ENCODE measurements at places on chromosomes 11 and 22.

DNA sequence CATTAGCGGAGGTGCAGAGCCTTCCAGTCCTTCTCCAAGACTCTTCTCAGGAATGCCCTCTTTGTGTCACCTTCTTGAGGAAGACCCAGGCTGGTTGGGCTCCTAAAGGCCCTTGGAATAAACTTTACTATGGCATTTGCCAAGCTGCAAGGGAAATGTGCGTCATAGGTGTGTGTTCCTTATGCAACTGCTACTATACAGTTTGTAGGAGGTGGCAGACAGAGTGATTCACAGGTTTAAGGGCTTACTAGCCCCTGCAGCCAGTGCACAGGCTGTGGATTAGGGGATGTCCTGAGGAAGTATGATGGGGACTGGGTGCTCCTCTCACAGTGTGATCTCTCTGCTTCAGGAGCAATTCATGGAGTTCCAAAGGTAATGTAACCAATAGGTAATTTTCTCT is 74.6 kb downstream of the TENM4 start:
- DNase-seq = no peak

DNA sequence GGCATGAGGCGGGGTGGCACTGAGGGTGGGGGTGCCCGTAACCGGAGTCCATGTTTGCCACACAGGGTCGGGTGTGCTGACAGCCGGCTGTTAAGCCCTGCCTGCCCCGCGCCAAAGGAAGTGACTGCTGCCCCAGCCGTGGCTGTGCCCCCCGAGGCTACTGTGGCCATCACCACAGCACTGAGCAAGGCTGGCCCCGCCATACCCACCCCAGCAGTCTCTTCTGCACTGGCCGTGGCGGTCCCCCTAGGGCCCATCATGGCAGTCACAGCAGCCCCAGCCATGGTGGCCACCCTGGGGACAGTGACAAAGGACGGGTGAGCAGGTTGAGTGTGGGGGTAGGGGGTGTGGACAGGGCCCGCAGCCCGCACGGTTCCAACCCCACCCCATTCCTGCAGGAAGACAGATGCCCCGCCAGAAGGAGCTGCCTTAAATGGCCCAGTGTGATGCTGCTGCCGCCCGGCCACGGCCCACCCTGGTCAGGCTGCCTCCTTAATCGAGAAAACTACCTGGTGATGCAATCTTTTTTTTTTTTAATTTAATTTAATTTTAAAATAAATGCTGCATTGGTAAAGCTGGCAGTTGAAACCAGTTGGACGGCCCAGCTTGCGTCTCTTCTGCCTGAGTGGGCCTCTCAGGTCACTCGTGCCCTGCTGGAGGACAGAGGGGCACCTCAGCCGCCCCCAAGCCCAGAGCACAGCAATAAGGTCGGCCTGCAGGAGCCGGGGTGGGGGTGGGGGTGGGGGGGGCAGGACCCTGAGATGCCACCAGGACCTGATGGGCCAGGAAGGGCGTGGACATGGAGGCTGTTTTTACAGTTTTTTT is 30.8 kb downstream of the SBF1 start:
- no peak for DNase-seq

DNA sequence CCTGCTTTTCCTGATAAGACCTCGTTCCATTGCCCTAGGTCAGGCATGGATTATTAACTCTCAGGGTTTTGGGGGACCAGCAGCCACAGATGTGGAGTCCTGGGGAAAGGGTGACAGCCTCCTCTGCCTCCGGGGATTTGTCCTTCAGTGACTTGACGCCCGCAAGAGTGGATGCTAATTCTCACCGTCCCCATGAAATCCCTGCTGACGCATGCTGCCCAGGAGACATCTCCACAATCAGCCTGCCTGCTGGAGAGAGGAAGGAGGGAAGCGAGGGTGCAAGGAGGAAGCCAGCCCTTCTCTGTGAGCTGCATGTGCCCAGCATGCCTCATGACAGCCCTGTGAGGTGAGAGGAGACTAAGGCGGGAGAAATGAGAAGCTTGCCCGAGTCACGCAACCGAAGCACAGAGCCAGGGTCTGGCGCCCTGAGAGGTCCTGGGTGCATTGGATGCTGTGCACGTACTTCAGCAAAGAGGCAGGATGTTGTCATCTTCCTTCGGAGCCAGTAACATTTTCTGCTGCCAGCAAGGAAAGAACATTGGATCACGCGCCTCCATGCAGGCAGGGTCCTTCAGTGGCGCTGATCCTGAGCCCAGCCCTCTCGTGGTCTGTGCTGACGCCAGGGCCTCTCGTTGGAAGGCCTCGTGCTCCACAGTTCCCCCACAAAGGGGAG is 27.3 kb upstream of the KRTAP5-6 start:
- DNase-seq = no peak

- no peak for DNase-seq
Observed at GRCh38 chr11:23023319-23023718, 163.0 kb upstream of the CCDC179 start.

DNA sequence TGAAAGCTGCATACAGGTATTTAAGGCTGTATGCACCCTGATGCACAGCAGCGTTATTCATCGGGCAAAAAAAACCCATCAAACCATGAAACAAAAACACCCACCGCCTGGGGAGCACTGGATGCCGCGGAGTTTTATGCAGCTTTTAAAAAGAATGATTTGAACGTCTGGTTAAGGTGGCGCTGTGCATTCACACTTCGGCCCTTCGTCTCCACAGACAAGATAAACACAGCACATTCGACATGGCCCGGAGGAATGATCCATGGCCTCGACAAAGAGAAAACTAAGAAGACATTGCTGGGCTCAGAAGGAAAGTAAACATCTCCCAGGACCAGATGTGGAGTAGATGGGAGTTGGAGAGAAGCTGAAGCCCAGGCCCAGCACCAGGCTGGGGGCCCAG is 40.8 kb upstream of the GAL start:
- no peak for DNase-seq

DNA sequence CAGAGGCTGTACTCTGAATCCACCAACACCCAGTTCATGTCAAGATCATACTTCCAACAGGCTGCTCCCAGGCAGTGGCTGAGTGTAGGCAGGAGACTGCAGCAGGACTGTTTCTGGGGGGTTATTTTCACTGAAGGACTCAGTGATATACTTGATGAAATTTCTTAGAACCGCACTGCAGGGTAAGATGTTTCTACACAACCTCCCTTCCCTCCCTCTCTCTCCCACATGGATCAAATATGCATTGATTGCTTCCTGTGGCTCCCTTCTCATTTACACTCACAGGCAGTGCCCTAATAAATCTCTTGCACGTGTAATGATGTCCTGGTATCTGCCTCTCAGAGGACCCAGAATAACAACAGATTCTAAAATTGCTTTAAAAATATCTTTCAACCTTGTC is 251.3 kb upstream of the CCDC179 start:
- DNase-seq = no peak
